Activated CD8-positive, alpha-beta memory T cell treated with anti-CD3 and anti-CD28 coated beads, Interleukin-2, amount 10 ng/mL, durations not matched to agents 7 days and 5 days (primary cell): ENCODE measurements at places on chromosomes 12 and 14. TPM values are rescaled to one million over a fixed set of nuclear protein-coding genes. Genes with fewer than 3 reads are reported as not detected.

The KIF5A gene
- total RNA-seq, result 2.1 TPM

The TSHR gene
- total RNA-seq, result 0.73 TPM

The BLTP3B gene
- total RNA-seq, result 36.4 TPM

The PRH2 gene
- total RNA-seq, result 0.76 TPM

DNA sequence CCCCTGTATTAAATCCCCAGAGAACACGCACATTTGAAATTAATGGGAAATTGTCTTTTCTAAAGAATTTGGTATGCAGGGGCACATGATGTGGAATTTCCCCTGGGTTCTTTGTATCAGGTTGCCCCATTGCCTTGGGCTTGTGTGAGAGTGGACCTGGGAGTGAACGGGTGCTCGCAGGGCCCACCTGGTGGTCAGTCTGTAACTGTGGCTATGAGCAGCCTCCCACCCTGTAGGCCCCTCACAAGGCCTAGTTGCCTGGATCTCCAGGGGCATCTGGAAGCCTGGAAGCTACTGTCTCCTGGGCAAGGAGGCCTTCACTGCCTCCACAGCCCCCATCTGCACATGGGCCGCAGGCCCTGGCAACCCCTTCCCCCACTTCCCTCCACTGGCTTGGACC, 96.7 kb downstream of the SLC25A47 start:
- no peak for DNase-seq

GRCh38 chr12:85394809-85395208, 114.8 kb downstream of the ALX1 start:
- no peak for DNase-seq

GRCh38 chr12:122138181-122138580, 35.8 kb downstream of the IL31 start:
- DNase-seq, result no peak

GRCh38 chr14:64409126-64409920, 21.2 kb downstream of the MTHFD1 start:
- DNase-seq, result no peak

DNA sequence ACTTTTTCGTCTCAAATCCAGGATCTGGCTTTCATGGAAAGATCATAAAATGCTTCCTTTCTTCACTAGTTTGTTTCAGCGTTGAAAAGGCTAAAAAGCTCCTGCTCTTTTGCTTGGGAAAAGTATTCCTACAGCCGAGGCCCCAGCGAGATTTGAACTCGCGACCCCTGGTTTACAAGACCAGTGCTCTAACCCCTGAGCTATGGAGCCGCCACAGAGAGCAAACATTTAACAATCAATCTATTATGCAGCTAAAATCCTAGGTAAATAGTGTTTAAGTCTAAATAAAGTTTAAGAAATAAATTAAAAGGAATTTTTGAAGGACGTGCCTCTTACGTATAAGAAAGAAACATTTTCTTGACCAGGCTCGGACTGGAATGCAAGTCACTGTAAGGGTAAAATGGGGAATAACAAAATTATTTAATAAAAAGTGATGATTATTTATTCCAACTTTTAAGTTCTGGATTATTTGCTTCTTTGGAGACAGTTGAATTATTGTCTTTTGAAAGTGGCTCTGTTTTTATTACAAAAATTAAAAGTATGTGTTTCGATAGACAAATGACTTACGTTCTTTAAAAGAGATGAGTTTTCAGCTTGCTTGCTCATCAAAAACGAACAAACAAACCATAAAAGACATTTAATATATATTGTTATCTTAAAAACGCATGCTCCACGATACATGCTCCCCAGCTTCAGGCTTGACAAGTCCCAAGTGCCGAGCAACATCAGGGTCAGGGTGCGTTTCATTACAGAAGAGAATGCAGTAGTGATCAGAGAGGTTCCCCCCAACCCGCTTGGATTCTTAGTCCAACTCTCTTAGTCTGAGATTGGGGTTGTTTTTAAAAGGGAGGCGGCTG, 10.2 kb downstream of the OR6S1 start:
- DNase-seq, result peak; percentile 63

GRCh38 chr12:3671330-3672112, 81.4 kb downstream of the CRACR2A start:
- peak; percentile 32 for DNase-seq

DNA sequence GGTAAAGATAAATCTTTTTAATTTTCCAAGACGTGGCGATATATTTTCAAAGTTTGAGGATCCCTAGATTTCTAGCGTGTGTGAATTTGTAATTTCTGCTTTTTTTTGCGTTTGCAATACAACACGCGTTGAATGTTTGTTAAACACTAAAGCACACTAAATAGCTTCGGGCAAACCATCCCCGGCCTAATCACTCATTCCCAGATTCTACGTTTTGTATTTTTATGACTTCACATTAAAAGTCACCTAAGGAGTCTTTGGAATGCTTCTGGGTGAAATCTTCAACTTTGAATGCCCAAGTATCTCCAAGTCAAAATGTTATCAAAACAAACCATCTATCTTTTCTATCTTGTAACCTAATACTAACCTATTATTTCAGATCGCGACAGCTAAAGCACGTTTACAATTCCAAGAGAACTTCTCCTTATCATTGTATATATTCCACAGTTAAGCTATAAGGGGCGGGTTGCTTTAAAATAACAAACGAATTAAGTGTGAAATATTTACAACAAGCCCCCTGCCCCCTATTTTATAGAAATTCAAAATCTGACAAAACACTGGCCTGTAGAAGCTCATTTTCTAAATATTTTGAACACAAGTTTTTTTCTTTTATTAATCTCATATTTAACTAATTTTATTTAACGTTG, 1.1 kb downstream of the ALX1 start:
- DNase-seq, result no peak

GRCh38 chr12:31218203-31219025, 107.5 kb downstream of the SINHCAF start:
- no peak for DNase-seq

DNA sequence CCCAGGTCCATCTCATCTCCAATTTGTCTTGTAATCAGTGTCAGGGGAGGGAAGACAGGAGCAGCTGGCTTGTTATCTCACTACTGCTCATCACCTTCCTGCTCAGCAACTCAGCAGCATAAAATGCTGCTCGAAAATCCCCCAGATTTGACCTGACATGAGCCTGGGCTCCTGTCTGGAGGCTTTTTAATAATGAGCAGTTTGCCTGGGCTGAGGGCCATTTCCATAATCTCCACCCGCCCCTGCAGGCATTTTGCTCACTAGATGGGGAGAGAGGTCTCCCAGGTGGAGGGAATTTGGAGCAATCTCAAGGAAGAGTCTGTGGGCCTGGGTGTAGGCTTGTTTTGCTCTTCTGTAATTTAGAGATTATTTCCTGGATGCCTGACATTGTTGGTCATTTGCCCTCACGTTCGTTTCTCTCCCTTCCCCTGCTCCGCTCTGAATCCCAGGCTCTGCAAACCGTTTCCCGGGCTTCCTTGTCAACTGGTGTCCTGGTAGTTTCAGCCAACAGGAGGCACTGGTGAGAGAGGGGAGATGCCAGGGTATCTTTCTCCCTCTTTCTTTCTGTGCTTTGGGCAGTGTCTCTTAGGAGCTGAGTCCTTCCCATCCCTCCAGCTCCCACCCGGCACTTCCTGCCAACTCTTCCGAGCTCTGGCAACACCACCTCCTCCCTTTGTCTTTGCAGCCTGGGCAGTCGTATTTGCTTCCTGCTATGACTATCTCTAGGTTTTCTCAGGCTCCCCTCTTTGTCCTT, 299.2 kb downstream of the GLT1D1 start:
- no peak for DNase-seq

GRCh38 chr12:93019975-93020630, 91.0 kb upstream of the EEA1 start:
- no peak for DNase-seq

GRCh38 chr12:91483471-91483985, 300.9 kb upstream of the DCN start:
- DNase-seq, result no peak

DNA sequence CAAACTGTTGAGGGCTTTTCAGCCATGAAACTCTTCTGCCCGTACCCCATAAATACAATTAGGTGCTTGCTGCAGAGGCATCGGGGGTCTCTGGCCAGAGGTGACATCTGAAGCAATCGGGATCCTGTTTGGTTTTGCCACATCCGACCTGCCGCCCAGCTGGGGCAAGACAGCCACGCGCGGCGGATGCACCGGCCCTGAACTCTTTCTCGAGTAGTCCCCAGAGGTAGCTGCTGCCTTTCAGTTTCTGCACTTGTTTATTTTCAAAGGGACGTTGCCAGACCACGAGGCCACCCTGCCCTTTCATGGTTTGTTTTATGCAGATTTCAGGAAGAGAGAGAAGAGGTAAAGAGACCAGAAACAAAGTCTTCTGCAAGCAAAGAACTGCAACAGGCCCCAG, 10.6 kb upstream of the MLXIP start:
- DNase-seq, result peak; percentile 79

DNA sequence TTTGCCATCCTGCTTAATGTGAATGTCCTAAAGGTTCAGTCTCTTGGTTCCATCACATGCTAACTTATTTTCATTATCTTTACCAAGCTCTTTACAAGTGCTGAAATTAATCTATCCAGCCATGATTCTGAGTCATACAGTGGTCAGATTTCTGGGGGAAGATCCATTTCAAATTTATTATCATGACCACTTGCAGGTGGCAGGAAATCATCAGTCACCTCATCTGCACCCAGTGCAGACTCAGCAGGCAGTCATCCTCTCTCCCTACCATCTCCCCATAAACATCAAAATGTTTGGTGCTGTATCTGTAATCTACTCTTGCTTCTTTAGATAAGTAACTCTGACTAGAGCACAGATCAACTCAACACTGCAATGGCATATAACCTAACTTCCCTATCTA, 23.5 kb downstream of the ATG14 start:
- DNase-seq, result no peak

GRCh38 chr14:39615352-39615751, 183.1 kb upstream of the FBXO33 start:
- DNase-seq, result no peak

DNA sequence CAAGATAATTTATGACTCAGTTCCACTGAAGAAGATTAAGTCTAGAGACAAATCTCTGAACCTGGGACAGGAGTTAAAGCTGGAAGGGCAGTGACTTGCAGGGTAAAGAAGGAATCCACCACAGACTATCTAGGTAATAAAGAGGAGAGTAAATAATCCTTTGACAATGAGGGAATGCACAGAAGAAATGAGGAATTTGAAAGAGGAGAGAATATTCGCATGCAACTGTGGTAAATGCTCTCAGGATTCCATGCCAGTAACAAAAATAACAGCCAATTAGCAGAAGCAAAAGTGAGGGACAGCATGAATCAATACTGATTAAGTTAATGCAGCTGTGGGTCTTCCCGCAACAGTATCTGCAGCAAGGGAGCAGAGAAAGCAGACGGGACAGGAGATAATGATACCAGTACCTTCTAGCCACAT, 77.0 kb downstream of the KITLG start:
- no peak for DNase-seq

DNA sequence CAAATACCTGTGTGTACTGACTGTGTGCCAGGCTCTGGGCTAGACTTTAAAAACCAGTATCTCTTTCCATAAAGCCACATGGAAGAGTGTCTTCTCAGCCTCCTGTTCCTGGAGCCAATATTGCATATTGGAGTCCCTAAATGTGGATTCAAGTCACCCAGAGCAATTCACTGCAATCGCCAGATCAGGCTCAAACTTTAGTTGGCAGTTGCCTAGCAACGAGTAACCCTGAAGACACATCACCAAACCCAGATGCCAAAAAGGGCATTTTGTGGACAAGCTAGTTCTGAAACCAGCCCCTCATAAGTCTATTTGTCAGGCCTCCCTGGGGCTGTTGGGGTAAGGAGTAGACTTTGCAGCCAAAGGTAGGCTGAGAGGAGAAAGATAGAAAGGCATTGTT, 13.7 kb downstream of the DPF3 start:
- no peak for DNase-seq

- DNase-seq, result peak; percentile 53
These were observed 1.4 kb downstream of the TRMT61A start for GRCh38 chr14:103530390-103530789.

DNA sequence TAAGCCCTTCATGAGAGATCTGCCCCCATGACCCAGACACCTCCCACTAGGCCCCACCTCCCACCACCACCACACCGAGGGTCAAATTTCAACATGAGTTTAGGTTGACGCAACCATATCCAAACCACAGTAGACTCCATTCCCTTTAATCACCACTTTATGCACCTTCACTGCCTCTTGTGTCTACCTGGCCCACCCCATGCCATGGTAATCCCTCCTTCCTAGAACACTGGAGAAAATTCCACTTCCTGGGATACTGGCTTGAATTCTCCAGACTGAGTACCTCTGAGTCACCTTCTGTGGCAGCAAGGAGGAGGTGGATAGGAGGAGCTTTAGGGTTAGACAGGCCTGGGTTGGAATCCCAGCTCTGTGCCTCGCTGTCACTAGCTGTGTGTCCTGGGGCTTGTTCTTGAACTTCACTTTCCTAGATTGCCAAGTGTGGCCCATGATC, 26.1 kb upstream of the CIPC start:
- no peak for DNase-seq

- DNase-seq, result no peak
These were observed 193.3 kb upstream of the SYT1 start for GRCh38 chr12:78671295-78671694.

DNA sequence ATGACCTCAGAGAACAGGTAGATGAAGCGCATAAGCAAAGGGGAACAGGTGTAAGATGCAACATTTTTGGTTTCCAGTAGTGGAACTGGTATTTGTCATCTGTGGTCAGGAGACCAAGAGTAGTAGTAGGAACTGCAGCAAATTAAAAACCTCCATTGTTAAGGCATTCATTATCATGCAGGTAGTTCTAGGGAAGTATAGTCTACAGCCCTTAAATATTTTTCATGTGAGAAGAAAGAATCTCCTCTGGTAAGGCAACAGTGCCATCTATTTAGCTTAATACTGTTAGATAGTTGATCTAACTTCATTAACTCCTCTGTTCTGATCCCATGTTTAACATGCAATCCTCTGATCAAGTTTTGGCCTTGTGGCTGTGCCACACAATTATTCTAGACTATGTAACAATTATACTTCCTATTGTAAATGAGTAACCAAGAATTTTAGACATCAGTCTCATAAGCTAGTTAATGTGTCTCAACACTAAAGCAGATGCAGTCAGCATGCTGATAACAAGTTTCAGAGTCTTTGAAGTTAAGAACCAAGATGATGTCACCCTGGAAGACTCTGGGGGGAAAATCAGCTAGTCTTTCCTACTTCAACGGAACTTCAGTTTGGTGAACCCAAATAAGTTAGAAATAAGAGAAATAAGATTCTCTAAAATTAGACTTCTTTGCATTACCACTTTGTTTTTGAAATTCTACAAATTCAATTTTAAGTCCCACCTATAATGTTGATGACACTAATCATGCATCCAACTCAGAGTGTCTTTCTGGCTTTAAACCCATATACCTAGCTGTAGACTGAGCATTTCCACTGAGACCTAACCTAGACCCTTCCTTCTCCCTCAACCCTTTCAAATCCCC, 70.9 kb downstream of the STXBP6 start:
- no peak for DNase-seq

- no peak for DNase-seq
These were observed 83.7 kb upstream of the BTG1 start for GRCh38 chr12:92229381-92229780.

- no peak for DNase-seq
These were observed 742 bp upstream of the MARS1 start for GRCh38 chr12:57487055-57487596.

DNA sequence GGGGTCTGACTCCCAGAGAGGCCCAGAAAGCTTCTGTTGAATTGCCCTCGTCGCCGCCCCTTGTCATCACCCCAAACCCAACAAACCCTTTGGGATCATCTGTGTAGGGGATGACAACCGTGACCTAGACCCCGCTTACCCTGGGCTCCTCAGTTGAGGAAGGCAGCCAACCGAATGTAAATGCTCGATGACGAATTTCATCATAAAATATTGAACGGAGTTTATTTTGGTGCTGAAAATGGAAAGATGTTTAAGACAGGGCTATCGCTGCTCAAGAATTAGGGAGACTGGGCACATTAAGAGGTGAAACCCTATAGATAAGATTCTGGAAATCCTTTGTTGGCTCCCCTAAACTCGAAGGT, 512 bp downstream of the ACTR10 start:
- no peak for DNase-seq
